ENCODE measurements at places on chromosomes 13 and 19.
A peak's percentile ranks its signal among the peaks of the same experiment; 100 is the strongest.

DNA sequence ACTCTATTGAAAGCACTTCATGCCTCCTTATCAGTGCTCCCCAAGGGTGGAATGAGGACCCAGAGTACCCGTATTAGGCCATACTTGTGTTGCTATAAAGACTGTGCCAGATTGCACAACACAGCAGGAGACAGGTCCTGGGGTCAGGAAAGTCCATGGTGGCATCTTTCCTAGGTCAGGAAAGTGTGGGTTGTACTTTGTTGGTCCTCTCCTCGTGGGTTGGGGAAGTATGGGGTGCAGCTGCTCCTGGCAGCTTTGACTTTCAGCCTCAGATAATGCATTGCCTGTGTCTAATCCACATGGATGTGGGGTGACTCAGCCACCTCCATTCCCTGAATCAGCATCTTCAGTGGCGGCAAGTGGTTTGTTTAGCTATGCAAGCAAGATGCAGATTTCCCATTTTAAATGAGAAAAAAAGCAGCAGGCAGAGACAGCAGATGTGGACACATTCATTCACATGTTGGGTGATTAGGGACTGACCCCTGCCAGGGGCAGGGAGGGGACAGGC lies 8.4 kb upstream of the CYP2B6 start:
- H3K4me3 ChIP-seq: no peak overlapping the region
- no peaks in the 10 kb centered on the region for H3K27me3 ChIP-seq
- H3K4me1 ChIP-seq: no peaks in the 10 kb centered on the region
- no peak for DNase-seq

- H3K36me3 ChIP-seq: no peaks in the 10 kb centered on the region
- H3K4me1 ChIP-seq: no peaks in the 10 kb centered on the region
- H3K27ac ChIP-seq: no peak overlapping the region
- no peaks in the 10 kb centered on the region for H3K27me3 ChIP-seq
- DNase-seq: peak; percentile 8
- H3K4me3 ChIP-seq: no peak overlapping the region
Measured at GRCh38 chr13:79901336-79901735, 420.4 kb downstream of the NDFIP2 start.

- no peak overlapping the region for H3K27ac ChIP-seq
- no peaks in the 10 kb centered on the region for H3K4me1 ChIP-seq
Measured at GRCh38 chr19:16069813-16070365, 6.4 kb upstream of the TPM4 start.

- no peak for DNase-seq
- peak overlapping the region; percentile 56 for H3K4me3 ChIP-seq
- H3K4me1 ChIP-seq: peaks cover 13% of the 10 kb centered on the region
- peaks cover 98% of the 10 kb centered on the region for H3K27me3 ChIP-seq
Measured at GRCh38 chr19:3359919-3360420, 6.4 kb upstream of the NFIC start.

DNA sequence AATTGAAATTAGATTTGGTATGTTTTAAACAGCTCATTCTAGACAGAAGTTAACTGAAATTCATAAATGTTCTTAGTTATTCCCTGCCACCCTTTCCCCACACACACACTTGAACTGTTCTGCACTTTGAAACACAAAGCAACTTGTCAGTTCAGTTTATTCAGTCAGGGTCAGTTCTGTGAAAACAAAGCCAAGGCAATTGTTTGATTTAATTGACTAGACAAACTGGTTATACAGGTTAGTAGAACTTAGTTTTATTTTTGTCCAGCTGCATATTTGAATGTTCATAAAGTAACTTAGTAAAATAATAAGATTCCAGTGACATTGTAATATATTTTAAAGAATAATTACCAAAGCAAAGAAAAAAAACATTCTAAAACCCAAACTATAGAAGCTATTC lies 98.3 kb upstream of the KLF5 start:
- DNase-seq: no peak
- H3K4me1 ChIP-seq: no peaks in the 10 kb centered on the region
- H3K4me3 ChIP-seq: no peak overlapping the region
- H3K36me3 ChIP-seq: no peaks in the 10 kb centered on the region
- H3K27me3 ChIP-seq: no peaks in the 10 kb centered on the region
- H3K27ac ChIP-seq: no peak overlapping the region

- H3K4me1 ChIP-seq: no peaks in the 10 kb centered on the region
- no peak for DNase-seq
- H3K27ac ChIP-seq: no peak overlapping the region
- peaks cover 27% of the 10 kb centered on the region for H3K27me3 ChIP-seq
- no peaks in the 10 kb centered on the region for H3K36me3 ChIP-seq
Measured at GRCh38 chr13:21608961-21609360, 5.0 kb upstream of the MICU2 start.

- H3K36me3 ChIP-seq: no peaks in the 10 kb centered on the region
- no peak overlapping the region for H3K4me3 ChIP-seq
- no peaks in the 10 kb centered on the region for H3K27me3 ChIP-seq
- no peaks in the 10 kb centered on the region for H3K4me1 ChIP-seq
- DNase-seq: no peak
Measured at GRCh38 chr13:22945321-22946226, 235.2 kb upstream of the SGCG start.

DNA sequence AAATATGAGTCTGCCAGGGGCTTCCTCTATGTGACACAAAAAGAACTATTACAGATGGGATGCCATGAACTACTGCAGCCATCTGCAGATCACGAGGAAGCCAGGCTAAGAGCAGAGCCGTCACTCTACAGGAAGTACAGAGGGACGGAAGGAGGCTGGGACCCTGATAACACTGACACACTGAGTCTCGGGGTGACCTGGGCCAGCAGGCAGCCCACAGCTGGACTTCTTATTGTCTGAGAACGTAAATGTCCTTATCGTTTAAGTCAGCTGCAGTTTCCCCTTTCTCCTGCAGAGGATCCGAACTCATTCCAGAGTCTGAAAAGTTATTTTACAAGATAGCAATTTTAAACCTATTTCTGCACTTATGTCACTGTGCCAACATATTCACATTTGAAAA lies 20.7 kb downstream of the PARP4 start:
- no peak overlapping the region for H3K4me3 ChIP-seq
- no peak for DNase-seq
- no peaks in the 10 kb centered on the region for H3K27me3 ChIP-seq
- no peaks in the 10 kb centered on the region for H3K36me3 ChIP-seq
- no peaks in the 10 kb centered on the region for H3K4me1 ChIP-seq

DNA sequence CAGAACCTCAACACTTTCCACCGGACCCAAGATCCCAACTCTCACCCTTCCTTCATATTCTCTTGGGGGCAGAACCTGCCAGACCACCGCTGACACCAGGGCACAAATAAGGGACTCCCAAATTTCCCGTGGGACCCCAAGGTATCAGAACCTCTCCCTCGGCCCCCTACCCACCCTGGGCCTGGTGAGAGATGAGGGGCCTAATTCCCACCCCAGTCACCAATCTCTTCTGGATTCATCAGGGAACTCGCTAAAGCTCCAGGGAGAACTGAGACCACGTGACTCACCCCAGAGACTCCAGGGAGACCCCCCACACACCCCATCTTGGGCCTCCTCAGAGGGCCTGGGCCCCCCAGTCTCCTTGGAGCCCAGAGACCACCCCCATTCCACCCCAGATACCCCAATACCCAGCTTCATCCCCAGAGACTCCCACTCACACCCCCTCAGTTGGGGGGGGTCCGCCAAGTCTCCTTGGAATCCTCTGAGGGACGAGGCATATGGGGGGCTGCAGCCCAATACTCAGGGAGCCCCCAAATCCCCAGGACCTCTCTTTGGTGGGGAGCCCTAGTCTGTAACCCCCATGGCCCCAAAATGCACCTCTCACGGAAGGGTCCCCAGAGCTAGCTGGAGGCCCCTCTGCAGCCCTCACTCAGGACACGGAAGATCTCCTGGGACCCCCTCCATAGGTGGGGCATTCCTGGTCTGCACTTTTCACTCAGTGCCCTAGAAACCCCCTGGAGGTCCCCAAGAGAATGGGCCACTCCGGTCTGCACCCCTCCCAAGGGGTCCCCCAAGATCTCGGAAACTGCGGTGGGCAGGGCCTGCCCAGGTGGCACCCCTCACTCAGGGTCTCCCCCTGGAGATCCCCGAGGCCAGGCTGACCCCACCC lies 1.6 kb downstream of the LMNB2 start:
- DNase-seq: no peak
- H3K4me1 ChIP-seq: peaks cover 11% of the 10 kb centered on the region
- H3K4me3 ChIP-seq: peak overlapping the region; percentile 100
- peak overlapping the region; percentile 9 for H3K27ac ChIP-seq
- no peaks in the 10 kb centered on the region for H3K27me3 ChIP-seq

DNA sequence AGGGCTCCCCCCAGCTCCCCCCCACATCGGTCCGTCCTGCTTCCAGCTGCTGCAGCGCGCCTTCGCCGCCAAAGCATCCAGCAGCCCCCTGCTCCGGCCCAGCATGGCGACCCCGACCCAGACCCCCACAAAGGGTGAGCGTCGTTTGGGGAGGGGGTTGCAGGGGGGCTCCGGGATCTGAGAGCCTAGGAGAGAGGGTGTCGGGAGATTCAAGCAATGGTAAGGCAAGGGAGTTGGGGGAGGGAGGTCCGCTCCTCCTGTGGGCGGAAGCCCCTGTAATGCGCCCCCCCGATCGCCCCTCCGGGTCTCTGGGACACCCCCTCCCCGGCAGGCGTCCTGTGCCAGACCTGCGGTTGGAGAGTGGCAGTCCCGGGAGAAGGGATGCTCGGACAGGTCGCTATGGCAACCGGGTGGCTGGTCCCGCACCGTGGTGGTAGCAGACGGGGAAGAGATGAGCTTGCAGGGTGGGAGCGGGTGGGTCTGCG lies at the start of gene FXYD7:
FXYD7 (plus strand) TSS at position 25 of the 485 bp plus-strand sequence; CDS start at position 104, 79 bp downstream.
- peak; percentile 69 for DNase-seq
- no peak within 1 kb of the TSS for H3K27ac ChIP-seq
- H3K36me3 ChIP-seq: no peaks in the 10 kb centered on the region
- peaks cover 58% of the 10 kb centered on the region for H3K27me3 ChIP-seq
- H3K4me1 ChIP-seq: peaks cover 37% of the 10 kb centered on the region

- no peaks in the 10 kb centered on the region for H3K36me3 ChIP-seq
- peaks cover 9% of the 10 kb centered on the region for H3K4me1 ChIP-seq
- no peak overlapping the region for H3K4me3 ChIP-seq
- H3K27me3 ChIP-seq: no peaks in the 10 kb centered on the region
Measured at GRCh38 chr13:29605860-29606526, 10.5 kb upstream of the SLC7A1 start.

DNA sequence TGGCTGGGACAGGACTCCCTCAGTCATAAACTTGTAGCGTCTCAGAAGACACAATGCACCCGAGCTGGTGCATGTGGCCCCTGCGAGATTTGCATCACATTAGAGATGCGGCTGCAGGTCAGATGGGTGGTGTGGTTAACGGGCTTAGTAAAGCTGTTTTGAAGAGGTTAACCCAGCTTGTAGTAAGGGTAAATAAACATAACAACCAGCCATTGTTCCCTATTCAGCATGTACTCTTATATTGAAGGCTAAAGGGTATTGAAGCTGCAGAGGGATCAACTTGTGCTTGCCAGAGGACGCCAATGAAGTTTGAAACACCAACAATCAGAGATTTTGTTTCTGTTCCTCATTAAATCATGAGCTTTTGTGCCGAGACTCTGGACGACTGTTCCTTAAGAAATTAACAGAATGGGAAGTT lies 79.4 kb downstream of the ZIC5 start:
- peaks cover 47% of the 10 kb centered on the region for H3K4me1 ChIP-seq
- peak overlapping the region; percentile 79 for H3K27ac ChIP-seq
- DNase-seq: peak; percentile 82
- no peaks in the 10 kb centered on the region for H3K36me3 ChIP-seq
- H3K27me3 ChIP-seq: peaks cover 19% of the 10 kb centered on the region
- H3K4me3 ChIP-seq: peak overlapping the region; percentile 26

- H3K4me3 ChIP-seq: no peak overlapping the region
- DNase-seq: no peak
- no peaks in the 10 kb centered on the region for H3K36me3 ChIP-seq
- no peaks in the 10 kb centered on the region for H3K27me3 ChIP-seq
- no peaks in the 10 kb centered on the region for H3K4me1 ChIP-seq
Measured at GRCh38 chr19:35240327-35240726, 8.5 kb upstream of the LSR start.

DNA sequence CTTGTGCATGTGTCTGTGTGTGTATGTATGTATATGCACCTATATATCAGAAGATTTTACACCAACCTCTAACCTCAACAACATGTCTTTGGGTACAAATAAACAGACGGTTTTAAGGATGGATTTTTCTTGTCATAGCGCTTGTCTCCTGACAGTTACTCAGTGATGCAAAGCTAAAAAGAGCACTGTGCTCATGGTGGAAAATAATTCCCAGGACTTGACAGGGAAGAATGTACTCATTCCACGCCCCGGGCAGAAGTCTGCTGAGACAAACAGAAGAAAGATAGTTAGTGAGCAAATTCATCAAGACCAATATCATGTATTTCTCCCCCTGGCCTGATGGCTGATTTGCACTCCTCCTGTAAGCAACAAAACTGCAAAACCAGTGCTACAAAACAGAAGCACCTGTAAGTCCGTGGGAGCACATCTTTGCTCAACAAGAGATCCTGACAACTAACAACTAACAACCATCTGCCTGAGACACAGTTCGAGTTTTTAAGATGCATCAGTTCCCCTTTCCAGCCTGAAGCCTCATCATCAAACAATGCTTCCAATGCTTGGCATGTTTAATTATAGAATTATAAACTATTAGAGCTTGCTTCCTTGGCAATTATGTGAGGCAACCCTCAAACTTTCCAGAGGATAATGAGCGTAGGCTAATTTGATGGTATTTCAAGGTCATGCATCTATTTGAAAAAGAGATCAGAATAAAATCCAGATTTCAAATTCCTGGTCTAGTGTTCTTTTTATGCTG lies 812.7 kb upstream of the MIR17HG start:
- no peaks in the 10 kb centered on the region for H3K27me3 ChIP-seq
- H3K4me1 ChIP-seq: no peaks in the 10 kb centered on the region
- no peak overlapping the region for H3K27ac ChIP-seq
- no peaks in the 10 kb centered on the region for H3K36me3 ChIP-seq

- H3K36me3 ChIP-seq: no peaks in the 10 kb centered on the region
- no peak overlapping the region for H3K27ac ChIP-seq
- H3K27me3 ChIP-seq: peaks cover 64% of the 10 kb centered on the region
- peak; percentile 62 for DNase-seq
Measured at GRCh38 chr19:29665826-29666577, 741 bp downstream of the PLEKHF1 start.

DNA sequence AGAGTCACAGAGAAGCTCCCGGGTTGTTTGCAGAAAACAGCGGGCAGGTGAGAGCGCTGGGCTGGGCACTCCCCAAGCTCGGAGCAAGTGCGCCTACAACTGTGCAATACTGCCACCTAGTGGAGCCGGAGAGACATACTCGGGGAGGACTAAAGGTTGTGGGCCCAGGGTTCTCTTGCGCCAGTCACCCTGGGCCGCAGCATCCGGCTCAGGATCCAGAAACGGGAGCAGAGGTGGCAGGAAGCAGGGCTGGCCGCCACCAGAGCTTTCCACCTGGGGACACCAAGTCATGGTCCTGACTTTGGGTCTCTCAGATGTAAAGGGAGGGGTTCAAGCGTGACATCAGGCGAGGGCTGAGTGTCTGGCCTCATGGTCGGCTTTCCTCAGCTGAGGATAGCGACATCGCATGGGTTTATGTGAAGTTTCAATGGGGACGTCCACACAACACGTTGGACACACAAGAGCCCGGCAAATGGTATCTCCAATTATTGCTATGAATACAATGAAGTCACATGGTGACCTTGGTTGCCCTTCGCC lies 11.2 kb upstream of the KLK4 start:
- no peaks in the 10 kb centered on the region for H3K4me1 ChIP-seq
- H3K4me3 ChIP-seq: no peak overlapping the region
- H3K36me3 ChIP-seq: no peaks in the 10 kb centered on the region
- no peak overlapping the region for H3K27ac ChIP-seq

Data from neural progenitor cell (in vitro differentiated cells).